ENCODE measurements at places on chromosomes 12 and 14. TPM values are rescaled to one million over a fixed set of nuclear protein-coding genes. Genes with fewer than 3 reads are reported as not detected.
A peak's percentile ranks its signal among the peaks of the same experiment; 100 is the strongest.

Gene SLC5A8
- total RNA-seq: not detected

Gene C3AR1
- total RNA-seq: 43.6 TPM

- no peaks in the 10 kb centered on the region for H3K36me3 ChIP-seq
- peaks cover 4% of the 10 kb centered on the region for H3K4me1 ChIP-seq
- no peak overlapping the region for H3K27ac ChIP-seq
- no peak overlapping the region for H3K4me3 ChIP-seq
- DNase-seq: no peak
Measured at GRCh38 chr14:53456931-53457330, 303.8 kb upstream of the DDHD1 start.

DNA sequence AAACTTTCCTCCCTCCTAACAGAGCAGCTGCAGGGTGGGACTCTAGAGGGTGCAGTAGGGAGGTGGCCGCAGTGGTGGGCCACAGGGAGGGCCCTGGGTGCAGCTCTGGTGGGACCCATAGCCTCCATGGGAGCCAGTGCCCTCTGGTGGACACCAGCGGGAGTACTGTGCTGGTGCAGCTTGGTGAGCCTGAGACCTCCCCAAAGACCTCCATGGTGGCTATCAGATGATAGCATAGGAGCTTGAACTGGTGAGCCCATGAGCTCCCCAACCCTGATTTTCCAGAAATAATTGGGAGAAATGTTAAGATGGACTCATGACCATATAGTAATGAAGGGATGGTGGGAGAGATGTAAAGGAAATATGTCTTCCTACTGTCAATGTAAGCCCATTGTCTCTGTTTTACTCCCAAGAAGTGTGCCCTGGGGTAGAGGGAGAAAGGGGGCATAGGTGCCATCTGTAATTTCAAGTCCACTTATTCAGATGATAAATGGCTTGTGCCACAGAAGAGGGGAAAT, 98.7 kb downstream of the GAS2L3 start:
- H3K27ac ChIP-seq: no peak overlapping the region
- no peak for DNase-seq
- H3K36me3 ChIP-seq: no peaks in the 10 kb centered on the region
- H3K4me3 ChIP-seq: no peak overlapping the region

GRCh38 chr12:68805592-68806120, 2.3 kb upstream of the MDM2 start:
- no peak overlapping the region for H3K27ac ChIP-seq
- no peak overlapping the region for H3K4me3 ChIP-seq
- H3K4me1 ChIP-seq: no peaks in the 10 kb centered on the region
- H3K27me3 ChIP-seq: no peaks in the 10 kb centered on the region
- H3K36me3 ChIP-seq: peaks cover 9% of the 10 kb centered on the region

GRCh38 chr14:97155814-97156213, 358.6 kb downstream of the VRK1 start:
- H3K4me1 ChIP-seq: no peaks in the 10 kb centered on the region
- no peak for DNase-seq
- H3K4me3 ChIP-seq: no peak overlapping the region
- no peaks in the 10 kb centered on the region for H3K36me3 ChIP-seq
- H3K27me3 ChIP-seq: no peaks in the 10 kb centered on the region

- no peaks in the 10 kb centered on the region for H3K4me1 ChIP-seq
- DNase-seq: no peak
- no peak overlapping the region for H3K27ac ChIP-seq
- no peak overlapping the region for H3K4me3 ChIP-seq
- H3K36me3 ChIP-seq: no peaks in the 10 kb centered on the region
Measured at GRCh38 chr12:99810718-99811593, 163.4 kb downstream of the GARIN6 start.

DNA sequence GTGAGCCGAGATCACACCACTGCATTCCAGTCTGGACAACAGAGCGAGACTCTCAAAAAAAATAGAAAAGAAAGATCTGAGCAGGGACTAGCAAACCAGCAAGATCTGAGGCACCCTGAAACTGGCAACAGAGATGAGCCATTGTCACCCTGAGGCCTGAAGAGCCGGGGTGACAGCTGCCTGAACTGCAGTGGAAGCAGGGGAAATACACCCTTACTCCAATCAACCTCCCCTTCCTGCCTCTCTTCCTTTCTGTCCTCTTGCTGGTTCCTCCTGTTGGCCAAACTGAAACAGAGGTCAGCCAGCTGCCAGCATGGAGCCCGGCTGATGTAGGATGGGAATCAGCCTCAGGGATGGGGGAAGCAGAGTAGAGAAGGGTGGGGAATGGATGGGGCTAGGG, 192.0 kb downstream of the CHST11 start:
- no peak for DNase-seq
- H3K36me3 ChIP-seq: no peaks in the 10 kb centered on the region
- peak overlapping the region; percentile 73 for H3K27ac ChIP-seq
- H3K27me3 ChIP-seq: no peaks in the 10 kb centered on the region
- no peak overlapping the region for H3K4me3 ChIP-seq

DNA sequence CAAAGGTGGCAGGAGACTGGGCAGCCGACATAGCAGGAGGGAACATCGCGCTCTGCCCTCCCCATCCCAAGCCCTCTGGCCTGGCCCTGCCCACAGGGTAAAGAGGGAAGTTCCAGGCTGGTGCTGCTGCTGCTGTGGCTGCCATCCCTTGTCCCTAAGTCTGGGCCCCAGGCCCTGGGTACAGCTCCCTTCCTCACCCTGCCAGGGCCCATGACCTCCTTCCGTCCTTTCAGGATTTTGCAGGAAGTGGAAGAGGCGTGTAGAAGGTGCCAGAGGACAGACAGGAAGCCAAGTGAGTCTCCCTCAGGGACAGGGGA, 14.7 kb upstream of the NCOR2 start:
- peak overlapping the region; percentile 61 for H3K27ac ChIP-seq
- DNase-seq: no peak
- no peaks in the 10 kb centered on the region for H3K36me3 ChIP-seq
- H3K4me3 ChIP-seq: no peak overlapping the region
- no peaks in the 10 kb centered on the region for H3K27me3 ChIP-seq
